ENCODE measurements at places on chromosomes 1 and 21.

DNA sequence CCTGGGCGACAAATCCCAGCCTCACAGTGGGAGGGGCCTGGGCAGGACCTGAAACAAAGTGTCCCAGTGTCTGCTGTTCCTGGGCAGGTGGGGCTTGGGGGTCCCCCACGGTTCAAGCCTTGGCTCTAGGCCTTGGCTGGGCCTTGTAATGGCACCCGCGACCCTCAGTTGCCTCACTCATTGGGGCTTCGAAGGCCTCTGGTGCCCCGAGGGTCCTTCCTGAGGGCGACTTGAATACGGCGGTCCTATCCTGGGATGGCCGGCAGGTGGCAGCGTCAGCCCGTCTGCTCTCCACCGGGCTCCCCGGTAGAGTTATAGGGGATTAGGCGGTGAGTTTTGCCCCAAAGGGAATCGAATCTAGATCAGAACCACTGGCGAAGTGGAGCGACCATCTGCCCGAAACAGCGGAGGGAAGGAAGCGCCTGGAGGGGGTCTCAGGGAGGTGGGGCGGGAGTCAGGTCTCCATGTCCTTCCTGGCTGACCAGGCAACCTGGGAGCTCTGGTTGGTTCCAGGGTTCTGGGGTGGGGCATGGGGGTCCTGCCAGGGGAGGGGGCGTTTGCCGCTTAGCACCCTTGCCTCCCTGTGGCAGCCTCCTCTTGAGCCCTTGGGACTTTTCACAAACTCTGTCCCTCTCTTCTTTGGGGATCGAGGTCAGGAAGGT, 2.1 kb upstream of the PEX10 start:
- peak; percentile 85 for DNase-seq

- no peak for DNase-seq
Observed at GRCh38 chr1:154430903-154431302, 25.8 kb downstream of the IL6R start.

GRCh38 chr1:203584035-203584434, 42.6 kb upstream of the ATP2B4 start:
- DNase-seq = no peak

- no peak for DNase-seq
Observed at GRCh38 chr1:91730801-91731732, 154.9 kb downstream of the TGFBR3 start.

DNA sequence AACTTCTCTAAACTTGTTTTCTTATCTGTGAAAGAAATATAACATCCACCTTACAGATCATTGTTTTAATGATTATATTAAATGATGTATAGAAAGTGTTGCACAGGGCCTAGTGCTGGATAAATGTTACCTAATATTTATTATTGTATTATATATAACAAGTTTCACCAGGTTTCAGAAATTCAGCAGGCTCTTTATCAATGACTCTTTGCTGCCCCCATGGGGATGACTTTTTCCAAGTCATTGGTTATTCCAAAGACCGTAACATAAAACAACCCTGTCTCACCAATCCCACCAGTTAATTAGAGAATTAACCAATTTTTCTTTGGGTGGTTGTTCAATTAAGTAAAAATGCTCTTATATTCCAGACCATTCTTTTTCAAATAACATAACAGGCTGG, 7.3 kb upstream of the DEDD start:
- DNase-seq = peak; percentile 37

- DNase-seq = no peak
Observed at GRCh38 chr21:40054403-40054802, 187.2 kb downstream of the PCP4 start.

- no peak for DNase-seq
Observed at GRCh38 chr1:114219172-114219868, 65.7 kb upstream of the SYT6 start.

GRCh38 chr1:153799566-153800465, 24.6 kb downstream of the SLC27A3 start:
- DNase-seq = no peak
